ENCODE measurements at places on chromosomes 16 and 17.

- peaks cover 15% of the 10 kb centered on the region for H3K4me1 ChIP-seq
- no peaks in the 10 kb centered on the region for H3K36me3 ChIP-seq
- no peak for DNase-seq
- no peaks in the 10 kb centered on the region for H3K27me3 ChIP-seq
- H3K27ac ChIP-seq, result no peak overlapping the region
Measured at GRCh38 chr17:57536289-57536688, 208.8 kb downstream of the CCDC182 start.

DNA sequence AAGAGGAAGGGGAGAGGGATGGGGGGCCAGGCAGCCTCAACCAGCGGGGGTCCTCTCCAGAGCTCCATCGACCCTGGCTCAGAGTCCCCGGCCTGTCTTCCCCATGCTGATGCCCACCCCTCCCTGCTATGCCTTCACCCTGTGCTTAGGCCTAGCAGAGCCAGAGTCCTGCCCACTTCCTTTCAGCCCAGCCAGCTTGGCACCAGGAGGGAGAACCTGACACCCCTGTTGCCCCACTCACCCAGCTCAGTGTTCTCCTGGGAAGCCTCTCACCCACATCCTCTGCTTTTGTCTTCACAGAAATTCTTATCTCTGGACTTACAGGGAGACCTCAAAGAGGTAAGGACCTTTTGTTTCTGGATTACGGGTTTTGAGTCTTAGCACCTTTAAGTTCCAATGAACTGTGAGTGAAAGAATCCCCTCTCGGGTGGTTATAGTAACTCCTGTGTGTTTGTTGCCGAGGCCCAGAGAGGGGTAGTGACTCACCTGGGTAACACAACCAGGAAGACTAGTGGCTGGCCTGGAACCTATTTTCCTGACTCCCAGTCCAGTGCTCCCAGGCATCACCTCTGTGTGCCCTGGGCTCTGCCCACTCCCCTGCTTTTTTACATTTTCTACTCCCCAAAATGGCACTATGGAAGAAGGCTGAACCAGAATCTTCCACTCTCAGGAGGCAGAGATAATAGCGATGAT lies 53.3 kb downstream of the CES1 start:
- DNase-seq, result no peak
- H3K27ac ChIP-seq, result no peak overlapping the region
- no peaks in the 10 kb centered on the region for H3K36me3 ChIP-seq
- H3K4me3 ChIP-seq, result no peak overlapping the region
- no peaks in the 10 kb centered on the region for H3K27me3 ChIP-seq

DNA sequence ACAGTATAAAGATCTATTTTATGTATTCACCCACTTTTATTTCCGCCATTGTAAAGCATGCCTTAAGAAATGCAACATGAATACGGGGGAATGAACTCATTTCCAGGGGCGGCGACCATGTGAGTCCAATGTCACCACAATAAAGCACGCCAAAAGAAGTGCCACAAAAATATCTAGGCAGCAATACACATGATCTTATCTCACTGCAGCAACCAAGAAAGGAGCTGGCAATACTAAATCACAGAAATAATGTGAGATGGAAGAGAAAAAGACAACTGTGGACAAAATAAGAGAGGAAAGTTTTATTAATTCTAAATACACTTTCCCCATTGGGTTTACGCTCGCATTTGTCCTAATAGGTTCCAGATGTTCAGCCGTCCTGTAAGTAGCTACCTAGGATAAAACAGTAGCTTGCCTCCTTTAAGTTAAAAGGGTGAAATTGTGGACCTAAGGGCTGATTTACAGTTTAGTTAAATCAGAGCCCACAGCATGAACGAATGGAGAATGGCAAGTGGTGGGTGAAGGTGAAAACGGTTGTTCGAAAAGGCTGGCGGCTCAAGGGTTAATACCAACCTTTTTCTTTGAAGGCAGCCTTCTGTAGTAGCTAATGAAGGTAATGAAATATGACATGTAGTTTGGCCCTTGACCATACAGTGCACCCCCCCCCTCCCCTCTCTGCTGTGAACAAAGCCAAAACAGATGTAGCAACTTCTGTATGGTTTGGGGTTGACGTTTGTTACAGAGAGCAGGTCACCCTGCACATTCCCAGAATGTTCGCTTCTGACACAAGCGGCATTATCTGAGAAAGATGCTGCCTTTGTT lies 504.2 kb upstream of the PSMD7 start:
- H3K4me3 ChIP-seq, result no peak overlapping the region
- H3K27me3 ChIP-seq, result no peaks in the 10 kb centered on the region
- peaks cover 22% of the 10 kb centered on the region for H3K4me1 ChIP-seq
- no peak for DNase-seq
- no peak overlapping the region for H3K27ac ChIP-seq
- no peaks in the 10 kb centered on the region for H3K36me3 ChIP-seq

DNA sequence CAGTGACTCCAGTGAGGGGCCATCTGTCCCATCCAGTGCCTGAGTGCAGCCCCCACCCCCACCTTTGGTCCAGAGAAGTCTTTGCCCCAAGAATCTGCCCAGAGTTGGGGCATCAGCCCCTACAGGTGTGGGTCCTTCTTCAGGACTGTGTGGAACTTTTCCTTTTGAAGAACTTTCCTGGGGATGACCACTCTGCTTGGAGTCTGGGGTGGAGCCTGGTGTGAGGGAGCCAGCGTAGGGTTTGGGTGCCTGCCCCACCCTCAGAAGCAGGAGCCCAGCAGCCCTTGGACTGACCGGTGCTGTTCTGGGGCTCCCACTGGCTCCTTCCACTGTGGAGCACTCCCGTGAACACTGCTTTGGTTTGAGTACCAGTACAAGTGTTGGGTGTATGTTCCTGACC lies 19.3 kb downstream of the MPRIP start:
- peak overlapping the region; percentile 85 for H3K27ac ChIP-seq
- H3K4me1 ChIP-seq, result peaks cover 84% of the 10 kb centered on the region
- H3K4me3 ChIP-seq, result no peak overlapping the region
- H3K27me3 ChIP-seq, result no peaks in the 10 kb centered on the region
- peak; percentile 17 for DNase-seq

GRCh38 chr17:50647187-50647586 lies 12.5 kb downstream of the ABCC3 start:
- H3K27ac ChIP-seq, result no peak overlapping the region
- peaks cover 1% of the 10 kb centered on the region for H3K4me1 ChIP-seq
- no peaks in the 10 kb centered on the region for H3K36me3 ChIP-seq
- DNase-seq, result no peak
- no peak overlapping the region for H3K4me3 ChIP-seq

DNA sequence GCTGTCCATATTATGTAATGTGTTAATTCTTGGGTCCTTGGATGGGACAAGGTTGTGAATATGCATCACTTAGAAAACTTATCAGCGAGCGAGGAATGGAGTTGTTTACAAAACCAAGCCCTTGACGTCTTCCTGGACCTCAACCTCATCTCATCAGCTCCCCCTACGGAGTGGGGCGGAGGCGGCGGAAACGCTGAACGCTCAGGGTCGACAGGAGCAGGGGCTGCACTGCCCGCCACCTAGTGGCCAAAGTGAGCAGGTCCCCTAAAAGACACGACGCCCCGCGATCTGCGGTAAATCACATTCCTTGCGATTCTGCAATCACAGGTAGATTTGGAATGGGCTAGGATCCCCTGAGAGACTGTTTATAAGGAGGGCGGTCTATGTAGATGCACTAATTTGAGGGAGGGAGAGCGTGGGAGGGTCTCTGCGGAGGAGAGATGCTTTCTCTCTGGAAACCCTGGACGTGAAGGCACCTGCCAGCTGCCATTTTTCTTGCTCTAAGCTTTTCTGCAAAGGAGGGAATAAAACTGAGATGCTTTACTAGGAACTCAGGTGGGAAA lies 5.4 kb upstream of the ICAM2 start:
- no peaks in the 10 kb centered on the region for H3K4me1 ChIP-seq
- H3K4me3 ChIP-seq, result no peak overlapping the region
- peak; percentile 78 for DNase-seq
- H3K27me3 ChIP-seq, result peaks cover 11% of the 10 kb centered on the region

DNA sequence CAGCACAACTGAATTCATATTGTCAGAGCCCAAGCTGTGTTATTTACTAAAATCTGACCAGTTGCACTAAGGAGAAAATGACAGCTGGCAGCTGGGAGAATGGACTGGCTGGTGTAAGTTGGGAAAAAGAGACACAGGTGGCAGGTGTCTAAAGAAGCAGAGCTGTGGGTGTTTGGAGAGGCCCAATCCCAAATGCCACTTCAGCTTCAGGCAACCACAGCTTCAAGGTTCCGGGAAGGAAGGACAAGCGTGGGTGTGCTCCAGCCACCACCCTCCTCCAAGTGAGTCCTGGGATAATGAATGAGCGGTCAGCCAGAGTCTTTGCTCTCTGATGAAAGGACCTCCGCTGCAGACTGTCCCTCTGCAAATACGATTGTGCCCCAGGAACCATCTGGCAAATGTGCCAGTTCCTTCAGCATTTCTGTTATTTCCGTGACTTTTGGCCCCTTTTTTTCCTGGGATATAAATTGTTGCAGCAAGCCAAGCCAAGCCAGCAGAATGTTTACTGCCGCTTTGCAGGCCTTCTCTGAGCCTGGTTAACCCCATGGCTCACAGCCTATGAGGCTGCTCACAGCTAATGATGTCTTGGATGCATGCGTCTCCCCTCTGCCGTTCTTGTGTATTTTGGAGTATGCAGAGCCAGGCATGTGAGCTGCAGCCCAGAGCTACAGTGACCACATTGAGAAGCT lies 9.5 kb upstream of the RHBDL3 start:
- H3K36me3 ChIP-seq, result no peaks in the 10 kb centered on the region
- no peak overlapping the region for H3K27ac ChIP-seq
- H3K4me3 ChIP-seq, result no peak overlapping the region

DNA sequence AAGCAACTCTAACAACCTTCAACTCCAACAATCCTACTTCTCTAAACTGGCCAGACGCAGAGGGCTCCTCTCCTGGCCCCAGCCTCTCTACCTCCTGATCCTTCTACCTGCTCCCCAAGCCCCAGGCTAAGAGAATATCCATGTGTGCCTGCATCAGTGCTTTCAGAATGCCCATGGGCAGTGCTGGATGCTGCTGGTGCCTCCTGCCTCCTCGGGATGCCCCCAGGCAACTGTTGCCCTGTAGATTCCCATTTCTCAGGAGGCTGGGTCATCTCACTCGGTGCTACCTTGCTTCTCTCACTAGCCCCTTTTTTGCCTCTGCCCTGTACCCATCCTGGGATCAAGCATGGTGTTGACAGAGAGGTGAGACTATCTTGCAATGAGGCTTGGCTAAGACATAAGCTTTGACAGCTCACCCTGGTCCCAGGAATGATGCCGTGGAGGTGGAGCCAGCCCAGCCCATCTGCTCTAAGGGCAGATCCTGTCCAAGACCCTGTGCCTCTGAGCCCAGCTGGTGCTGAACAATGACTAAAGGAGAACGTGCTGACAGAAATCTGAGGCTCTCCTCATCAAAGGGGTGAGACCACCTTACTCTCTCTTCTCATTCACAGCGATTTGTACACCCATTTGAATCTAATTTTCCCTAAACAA lies 19.4 kb upstream of the SUPT4H1 start:
- H3K4me1 ChIP-seq, result no peaks in the 10 kb centered on the region
- H3K4me3 ChIP-seq, result no peak overlapping the region
- no peak overlapping the region for H3K27ac ChIP-seq
- no peaks in the 10 kb centered on the region for H3K27me3 ChIP-seq

DNA sequence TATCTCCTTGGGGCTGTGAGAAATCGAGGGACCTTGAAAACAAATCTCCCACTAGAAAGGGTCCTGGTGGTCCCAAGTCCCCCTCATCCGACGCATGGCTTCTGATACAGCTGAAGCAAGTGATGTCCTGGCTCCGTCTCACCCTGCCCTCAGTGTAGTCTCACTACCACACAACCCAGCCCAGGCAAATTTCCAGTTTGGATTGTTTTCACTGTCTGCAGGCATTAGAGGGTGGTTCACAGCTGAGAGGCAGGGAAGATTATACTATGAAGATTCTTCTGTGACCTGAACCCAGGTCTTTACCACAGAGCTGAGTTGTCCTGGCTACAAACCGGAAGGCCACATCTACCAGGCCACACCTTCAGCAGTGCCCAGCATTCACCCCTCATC lies 17.7 kb downstream of the ZNHIT3 start:
- H3K4me1 ChIP-seq, result no peaks in the 10 kb centered on the region
- H3K27me3 ChIP-seq, result no peaks in the 10 kb centered on the region
- peaks cover 62% of the 10 kb centered on the region for H3K36me3 ChIP-seq
- no peak overlapping the region for H3K27ac ChIP-seq

- H3K36me3 ChIP-seq, result peaks cover 42% of the 10 kb centered on the region
- no peaks in the 10 kb centered on the region for H3K27me3 ChIP-seq
- DNase-seq, result no peak
- H3K27ac ChIP-seq, result peak overlapping the region; percentile 11
- no peaks in the 10 kb centered on the region for H3K4me1 ChIP-seq
- H3K4me3 ChIP-seq, result no peak overlapping the region
Measured at GRCh38 chr17:67922503-67922902, 73.8 kb downstream of the C17orf58 start.

- no peak overlapping the region for H3K27ac ChIP-seq
- DNase-seq, result no peak
- H3K4me3 ChIP-seq, result no peak overlapping the region
- H3K4me1 ChIP-seq, result no peaks in the 10 kb centered on the region
- no peaks in the 10 kb centered on the region for H3K36me3 ChIP-seq
- no peaks in the 10 kb centered on the region for H3K27me3 ChIP-seq
Measured at GRCh38 chr16:12436201-12436657, 367.5 kb downstream of the CPPED1 start.

DNA sequence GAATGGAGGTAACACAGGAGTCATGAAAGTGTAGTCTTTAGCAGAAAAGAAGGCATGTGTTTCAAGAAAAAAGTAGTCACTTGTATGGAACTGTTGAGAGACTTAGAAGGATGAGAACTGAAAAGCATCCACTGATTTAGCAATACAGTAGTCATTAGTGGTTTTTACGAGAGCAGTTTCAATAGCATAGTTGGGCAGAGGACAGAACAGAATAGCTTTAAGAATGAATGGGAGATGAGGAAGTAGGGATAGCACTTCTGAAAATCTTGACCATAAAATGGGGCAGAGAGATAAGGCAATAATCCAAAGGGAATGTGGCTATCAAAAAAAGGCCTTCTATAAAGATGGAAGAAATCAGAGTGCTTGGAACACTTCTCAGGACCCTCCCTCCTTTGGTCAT lies 64.8 kb upstream of the C17orf78 start:
- no peak overlapping the region for H3K4me3 ChIP-seq
- DNase-seq, result no peak
- no peaks in the 10 kb centered on the region for H3K36me3 ChIP-seq
- H3K27me3 ChIP-seq, result no peaks in the 10 kb centered on the region

DNA sequence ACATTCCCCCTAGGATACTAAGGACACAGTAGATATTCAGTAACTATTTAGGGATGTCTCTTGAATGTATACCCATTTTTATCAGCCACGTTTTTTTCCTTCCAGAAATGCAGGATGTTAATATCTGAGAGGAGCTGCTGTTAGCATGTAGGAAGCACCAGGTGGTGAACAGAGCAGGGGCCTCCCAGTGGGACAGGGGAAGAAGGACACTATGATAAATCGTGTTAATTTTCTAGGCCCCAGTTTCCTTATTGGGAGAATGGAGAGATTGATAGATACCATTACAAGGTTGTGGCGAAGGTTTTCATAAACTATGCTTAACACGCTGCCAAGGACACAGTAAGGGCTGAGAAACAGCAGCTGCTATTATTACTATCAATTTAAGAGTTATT lies 45.4 kb downstream of the PRSS54 start:
- peaks cover 7% of the 10 kb centered on the region for H3K27me3 ChIP-seq
- H3K4me1 ChIP-seq, result peaks cover 14% of the 10 kb centered on the region
- DNase-seq, result no peak
- H3K36me3 ChIP-seq, result no peaks in the 10 kb centered on the region

GRCh38 chr16:79282806-79283205 lies 317.7 kb downstream of the MAF start:
- H3K4me3 ChIP-seq, result no peak overlapping the region
- H3K27me3 ChIP-seq, result peaks cover 3% of the 10 kb centered on the region
- no peak overlapping the region for H3K27ac ChIP-seq
- no peak for DNase-seq
- H3K36me3 ChIP-seq, result no peaks in the 10 kb centered on the region
- peaks cover 3% of the 10 kb centered on the region for H3K4me1 ChIP-seq
